Stimulated activated CD8-positive, alpha-beta memory T cell treated with anti-CD3 and anti-CD28 coated beads, Interleukin-7, amount 100 ng/mL, for 1 hour (primary cell): ENCODE measurements at places on chromosomes 7 and 10.

DNA sequence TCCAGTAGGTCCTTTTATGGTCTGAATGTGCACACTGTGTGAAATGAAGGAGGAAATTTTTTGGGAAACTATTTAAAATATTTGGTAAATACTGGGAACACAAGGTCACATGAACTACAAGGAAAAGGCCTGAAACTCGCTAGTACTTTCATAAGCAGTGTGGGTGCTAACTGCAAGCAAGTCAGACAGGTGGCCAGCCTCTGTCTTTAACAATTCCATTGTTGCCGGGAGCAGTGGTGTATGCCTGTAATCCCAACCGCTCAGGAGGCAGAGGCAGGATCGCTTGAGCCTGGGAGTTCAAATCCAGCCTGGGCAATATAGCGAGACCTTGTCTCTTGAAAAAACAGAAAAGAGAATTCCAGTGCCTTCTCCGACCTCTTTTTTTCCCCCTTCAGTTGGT is 37.5 kb downstream of the SMURF1 start:
- no peak for DNase-seq

DNA sequence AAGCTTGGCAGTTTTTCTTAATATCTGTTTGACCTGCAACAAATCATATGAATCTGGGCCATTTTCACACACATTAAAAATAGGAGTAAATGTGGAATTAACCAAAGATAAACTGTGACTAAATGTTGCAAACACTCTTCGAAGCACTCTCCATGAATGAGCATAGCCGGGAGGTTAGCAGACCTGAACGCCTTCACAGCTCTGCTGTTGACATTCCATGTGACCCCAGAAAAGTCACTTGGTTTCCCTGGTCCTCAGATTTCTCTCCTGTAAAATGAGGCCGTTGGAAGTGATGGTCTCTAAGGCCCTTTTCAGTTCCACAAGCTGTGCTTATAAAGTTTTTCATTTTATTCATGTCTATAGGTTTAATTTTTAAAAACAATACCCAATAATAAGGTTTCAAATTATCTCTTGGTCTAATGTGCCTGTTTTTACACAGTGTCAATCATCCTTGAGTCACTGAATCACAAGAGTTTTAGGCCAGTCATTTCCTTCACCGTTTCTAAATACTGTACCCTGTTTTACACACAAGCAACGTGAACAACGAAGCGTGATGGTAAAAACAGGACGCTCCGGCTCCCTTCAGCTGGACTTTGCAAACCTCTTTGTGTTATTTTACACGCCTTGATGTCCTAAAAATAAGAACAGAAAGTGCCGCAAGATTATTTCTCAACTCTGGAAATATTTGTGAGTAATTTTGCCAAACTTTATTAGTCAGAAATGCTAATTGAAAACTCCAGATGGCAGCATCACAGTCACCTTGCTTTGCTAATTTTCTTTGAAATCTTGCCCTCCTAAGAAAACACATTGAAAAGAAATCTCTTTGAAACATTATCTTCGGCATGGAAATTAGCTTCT is 38.6 kb upstream of the MET start:
- DNase-seq = no peak

GRCh38 chr10:45063591-45064231 is 63.0 kb downstream of the ZNF22 start:
- no peak for DNase-seq

GRCh38 chr10:105148921-105149320 is 507.8 kb downstream of the SORCS3 start:
- no peak for DNase-seq

DNA sequence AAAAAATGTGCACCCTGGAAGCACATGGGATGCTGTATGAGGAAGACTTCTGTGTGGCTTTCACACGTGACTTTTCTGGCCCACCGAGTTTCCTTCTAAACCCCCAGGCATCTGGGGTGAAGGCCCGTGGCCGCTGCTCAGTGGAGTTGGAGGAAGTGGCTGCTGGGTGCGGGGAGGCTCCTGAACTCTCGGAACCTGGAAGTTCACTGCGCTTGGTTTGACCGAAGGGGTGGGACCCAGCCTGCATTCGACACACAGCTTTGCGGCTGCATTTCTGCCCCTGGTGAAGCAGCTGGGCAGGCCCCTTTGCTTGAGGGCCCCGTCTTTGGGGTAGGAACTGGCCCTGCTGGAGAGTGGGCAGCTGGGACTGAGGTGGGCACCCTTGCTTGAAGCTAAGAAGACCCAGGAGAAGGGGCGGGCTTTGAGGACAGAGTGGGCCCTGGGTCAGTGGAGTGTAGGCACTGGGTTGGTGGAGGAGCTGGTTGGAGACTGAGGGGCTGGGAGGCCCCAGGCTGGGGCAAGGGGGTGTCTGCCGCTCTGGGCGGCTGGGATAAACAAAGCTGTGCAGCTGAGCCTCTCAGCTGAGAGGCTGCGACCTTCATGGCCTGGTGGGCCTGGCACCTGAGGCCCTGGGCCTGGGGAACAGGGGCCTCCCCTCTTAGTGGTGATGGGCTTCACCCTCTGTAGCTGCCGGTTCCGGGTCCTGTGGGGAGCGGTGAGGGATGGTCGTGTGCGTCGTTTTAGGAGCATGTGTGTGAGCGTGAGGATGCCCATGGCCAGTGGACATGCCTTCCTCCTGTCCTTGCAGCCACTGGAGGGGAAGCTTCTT is 78.0 kb downstream of the INPP5A start:
- no peak for DNase-seq
